Activated CD4-positive, alpha-beta T cell treated with anti-CD3 and anti-CD28 coated beads, Interleukin-2, amount 50 U/mL, for 24 hours (primary cell): ENCODE measurements at places on chromosomes 12 and 14.

DNA sequence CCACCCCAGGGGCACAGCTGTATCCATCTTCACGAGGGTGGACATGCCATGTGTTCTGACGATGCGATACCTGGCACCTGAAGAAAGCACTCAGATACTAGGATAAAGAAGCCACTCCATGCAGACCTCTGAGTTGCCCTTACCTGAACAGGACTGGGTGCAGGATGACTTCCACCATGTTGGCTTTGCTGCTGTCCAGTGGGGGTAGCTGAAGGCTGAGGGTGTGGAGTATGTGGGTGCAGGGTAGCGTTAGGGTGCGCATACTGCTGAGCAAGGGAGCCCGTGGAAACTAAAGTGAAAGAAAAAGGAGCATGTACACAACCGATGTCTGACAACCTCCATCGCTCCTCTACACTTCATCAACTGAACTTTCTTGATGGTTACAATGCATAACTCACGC, 51.3 kb downstream of the SH2B3 start:
- no peak for DNase-seq

DNA sequence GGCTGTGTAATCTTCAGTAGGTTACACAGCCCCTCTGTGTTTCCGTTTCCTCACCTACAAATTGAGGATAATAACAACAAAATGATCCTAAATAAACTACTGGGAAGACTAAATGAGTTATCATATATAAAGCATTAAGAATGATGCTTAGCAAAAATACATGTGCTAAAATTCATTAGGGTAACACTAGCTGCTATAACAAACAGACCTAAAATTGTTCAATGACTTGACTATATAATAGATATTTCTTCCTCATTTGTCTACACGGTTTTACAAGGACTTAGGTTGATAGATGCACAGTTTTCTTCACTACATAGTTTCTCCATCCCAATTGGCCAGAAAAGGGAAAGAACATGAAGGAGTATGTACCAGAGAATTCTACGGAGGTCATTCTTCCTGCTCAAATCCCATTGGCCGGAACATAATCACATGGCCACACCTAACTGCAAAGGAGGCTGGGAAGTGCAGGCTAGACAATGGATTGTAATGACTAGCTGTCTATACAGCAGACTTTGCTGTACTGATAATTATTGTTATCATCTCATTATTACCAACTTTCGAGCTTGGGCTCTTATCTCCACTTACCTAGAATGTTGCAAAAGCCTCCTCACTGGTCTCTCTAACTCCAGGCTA, 223.5 kb upstream of the NUDT4 start:
- DNase-seq: no peak

GRCh38 chr12:1934831-1935230, 16.4 kb upstream of the CACNA2D4 start:
- no peak for DNase-seq

DNA sequence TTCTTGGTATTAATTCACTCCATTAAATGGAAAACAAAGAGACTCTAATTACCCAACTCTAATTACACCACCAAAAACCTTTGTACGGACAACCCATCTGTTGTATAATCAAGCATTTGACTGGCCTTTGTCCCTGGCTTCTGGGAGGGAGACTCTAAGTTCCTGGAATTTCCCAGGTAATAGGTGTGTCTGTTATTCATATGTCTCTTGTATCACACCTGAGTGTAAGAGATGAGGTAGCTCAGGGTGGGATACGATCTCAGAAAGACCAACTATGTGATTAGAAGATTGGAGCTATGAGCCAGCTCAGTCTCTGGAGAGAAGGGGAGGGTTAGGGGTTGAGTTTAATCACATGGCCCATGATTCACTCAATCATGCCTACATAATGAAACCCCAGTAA, 94.7 kb upstream of the PLXNC1 start:
- DNase-seq: no peak

DNA sequence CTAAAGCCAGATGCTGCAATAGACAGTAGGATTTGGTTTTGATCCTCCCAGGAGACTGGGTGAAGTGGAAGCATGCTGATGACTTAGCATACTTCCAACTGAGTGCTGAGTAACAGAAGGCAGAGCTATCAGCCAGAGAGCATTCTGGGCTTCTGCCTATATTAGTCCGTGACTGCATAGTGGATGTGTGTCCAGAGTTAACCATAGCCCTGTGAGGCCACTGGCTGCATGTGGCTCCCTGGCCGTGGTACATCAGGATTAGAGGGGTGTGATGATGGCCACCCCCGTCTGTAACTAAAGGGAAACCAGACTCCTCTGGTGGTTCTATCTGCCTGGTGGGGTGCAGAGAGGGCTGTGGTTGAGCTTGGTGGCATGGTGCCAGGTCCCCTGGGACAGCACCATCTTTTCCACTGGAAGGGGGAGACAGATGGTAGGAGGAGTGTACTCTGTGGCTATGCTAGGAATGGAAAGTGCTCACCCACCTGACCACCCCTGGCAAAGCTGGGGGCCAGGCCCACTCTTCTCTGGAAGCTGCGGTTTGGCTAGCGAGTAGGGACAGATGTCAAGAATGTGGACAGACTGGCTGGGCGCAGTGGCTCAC, 27.4 kb downstream of the ABCD4 start:
- no peak for DNase-seq

DNA sequence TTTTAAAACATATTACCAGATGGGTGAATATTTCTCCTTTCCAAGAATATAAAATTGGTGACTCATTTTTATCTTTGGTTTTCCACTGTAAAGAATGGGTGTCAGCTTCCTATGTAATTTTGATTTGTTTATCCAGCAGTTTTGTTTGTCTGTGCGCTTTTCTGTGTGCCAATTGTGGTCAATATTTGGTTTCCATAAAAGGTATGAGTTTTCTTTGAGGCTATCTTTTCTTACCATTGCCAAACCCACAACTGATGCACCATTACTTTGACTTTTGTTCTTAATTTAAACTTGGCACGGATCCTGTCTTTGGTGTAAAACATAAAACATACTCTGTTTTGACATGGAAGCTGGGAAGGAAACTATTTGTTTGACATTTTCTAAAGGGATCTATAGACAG, 78.8 kb upstream of the NAV3 start:
- DNase-seq: no peak
